ENCODE measurements at places on chromosomes 7 and 10.

DNA sequence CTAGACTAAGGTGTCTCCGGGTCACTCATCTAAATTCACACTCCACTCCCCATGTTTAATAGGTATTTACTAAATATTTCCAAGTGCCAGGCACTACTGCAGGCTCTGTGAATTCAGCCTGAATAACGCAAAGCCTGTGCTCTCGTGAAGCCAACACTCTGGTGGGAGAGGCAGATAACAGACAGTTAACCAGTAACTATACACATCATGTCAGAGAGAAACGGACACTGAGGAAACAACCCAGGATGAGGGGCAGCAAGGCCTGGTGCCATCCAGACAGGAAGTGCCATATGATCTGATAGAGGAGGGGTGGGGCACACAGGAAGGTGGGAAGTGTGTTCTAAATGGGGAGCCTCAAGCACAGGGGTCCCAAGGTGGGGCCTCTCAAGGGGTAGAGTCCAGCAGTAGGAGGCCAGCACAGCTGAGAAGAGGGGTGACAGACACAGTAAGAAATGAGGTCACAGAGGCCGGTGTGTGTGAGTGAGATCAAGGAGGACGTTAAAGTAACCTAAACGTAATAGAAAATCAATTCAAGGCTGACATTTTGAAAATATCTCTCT lies 85.3 kb downstream of the LARP4B start:
- no peak for DNase-seq

DNA sequence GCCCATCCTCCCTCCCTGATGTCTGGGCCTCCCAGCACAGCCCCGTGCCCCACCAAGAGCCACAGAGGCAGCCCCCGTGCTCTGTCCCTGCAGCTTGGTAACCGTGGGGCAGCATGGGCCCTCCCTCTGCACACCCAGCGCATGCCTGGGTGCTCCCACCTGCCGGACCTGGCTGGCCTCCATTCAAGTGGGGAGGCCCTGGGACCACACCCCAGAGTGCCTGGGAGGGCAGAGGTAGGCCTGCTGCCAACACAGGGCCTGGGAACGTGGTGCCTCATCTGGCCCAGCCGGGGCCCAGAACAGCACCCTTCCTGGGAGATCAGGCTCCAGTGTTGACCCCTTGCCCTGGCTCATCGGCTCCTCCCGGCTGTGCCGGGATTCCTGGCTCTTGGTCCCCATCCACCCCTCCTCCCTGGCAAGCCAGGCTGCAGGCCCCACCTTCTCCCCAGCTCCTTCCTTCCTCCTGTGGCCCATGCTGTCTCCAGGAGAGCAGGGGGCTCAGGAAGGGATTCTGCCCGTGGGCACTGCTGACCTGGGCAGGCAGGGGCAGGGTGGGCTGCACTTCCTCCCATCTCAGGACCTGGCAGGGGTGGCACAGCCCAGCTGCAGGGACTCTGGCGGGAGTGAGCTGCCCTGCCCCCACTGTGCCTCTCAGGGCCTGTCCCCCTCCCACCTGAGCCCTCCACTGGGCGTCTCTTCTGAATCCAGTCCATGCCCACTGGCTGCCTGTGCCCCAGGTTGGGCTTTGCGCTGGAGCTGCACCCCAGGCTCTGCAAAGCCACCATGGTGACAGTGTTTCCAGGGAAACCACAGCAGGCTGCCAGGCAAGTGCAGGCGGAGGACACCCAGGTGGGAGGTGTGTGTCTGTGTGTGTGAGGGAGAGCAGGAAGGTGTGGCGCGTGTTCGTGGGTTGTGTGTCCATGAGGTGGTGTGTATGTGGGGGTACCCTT lies 32.6 kb downstream of the PWWP2B start:
- no peak for DNase-seq

DNA sequence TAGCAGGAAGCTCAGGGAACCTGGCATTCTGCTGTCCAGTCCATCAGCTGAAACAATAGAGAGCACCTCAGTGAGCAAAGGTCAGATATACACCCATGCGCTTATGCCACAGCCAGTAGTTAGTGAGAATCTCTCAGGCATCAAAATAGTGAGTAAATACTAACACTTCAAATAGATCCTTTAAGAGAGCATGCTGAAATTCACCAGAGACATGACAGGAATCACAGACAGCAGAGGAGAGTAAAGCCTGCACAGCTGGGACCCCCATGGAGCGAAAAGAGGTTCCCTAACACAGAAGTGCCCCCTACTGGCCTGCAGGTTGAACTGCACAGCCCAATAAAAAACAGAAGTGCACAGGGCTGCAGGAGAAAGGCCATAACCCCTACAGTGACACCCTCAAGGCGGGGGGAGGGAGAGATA lies 57.6 kb upstream of the ANTXRL start:
- no peak for DNase-seq

- DNase-seq: peak; percentile 67
Observed at GRCh38 chr10:73940634-73941221, 29.8 kb downstream of the PLAU start.

DNA sequence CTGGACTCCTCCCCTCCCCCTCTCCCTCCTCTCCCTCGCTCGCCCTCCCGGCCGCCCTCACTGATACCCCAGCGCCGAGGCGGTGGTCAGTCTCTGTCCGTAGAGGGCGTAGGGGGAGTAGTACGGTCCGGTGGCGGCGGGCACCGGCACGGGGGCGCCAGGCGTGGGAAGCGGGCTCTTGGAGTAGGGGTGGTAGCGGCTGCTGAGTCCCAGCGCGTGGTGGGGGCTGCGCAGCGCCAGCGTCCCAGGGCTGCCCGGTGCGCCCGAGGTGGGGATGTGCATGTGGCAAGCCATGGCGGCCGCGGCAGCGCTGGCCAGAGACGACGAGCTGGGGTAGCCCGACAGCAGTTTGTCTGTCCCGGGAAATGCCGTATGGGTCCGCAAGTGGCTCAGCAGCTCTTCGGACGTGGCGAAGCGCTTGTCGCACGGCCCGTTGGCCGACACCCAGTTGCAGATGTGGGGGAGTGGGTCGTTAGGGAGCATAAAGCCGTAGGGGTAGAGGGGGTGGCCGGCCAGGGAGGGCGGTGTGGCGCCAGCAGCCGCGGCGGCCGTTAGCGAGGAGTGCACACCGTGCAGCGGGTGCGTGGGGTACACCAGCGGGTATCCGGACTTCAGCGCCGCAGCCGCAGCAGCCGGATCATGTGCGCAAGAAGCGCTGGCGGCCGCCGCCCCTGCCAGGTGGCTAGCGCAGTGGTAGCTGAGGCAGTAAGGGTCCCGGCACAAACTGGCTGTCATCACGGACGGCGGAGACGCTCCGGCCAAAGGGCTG lies 2.7 kb downstream of the ZNF503 start:
- no peak for DNase-seq

DNA sequence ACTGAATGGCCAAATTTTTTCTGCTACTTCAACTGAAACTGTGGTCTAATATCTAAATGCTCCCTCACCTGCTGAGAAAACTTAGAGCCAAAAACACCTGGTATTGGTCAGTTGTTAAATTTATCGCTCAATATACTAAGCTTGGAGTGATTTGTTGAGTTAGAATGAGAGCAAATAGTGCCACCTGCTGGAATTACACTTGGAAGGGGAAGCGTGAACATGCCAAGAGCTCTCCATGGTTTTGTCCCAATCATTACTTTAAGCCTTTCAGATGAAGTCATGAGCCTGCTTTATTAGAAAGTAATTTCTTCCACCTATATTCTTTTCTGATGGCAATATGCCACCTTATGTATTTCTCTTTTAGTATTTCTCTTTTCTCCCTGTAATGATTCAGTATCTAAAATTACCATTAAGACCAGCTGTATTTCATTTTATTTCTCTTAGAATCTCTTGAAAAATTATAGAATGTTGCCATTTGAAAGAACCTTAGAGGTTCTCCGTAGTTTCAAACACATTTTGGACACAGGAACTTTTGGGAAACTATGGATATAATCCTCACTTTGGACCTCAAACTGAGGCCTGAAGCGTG lies 447.8 kb upstream of the C7orf33 start:
- DNase-seq: no peak

DNA sequence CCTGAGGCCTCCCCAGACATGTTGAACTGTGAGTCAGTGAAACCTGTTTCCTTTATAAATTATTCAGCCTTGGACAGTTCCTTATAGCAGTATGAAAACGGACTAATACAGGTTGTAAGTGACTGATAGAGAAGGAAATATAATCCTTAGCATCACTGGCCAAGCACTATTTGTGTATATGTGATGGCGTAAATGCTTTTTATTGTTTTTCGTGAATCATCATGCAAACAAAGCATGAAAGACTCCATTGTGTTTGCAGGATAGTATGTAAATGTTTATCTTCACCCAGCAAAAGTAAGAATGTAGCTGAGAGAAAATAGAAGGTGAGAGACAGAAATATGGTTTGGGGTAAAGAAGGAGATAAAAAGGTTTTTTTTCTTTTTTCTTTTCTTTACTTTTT lies 92.5 kb upstream of the LRGUK start:
- no peak for DNase-seq

All from stimulated activated CD8-positive, alpha-beta memory T cell treated with anti-CD3 and anti-CD28 coated beads, Interleukin-4, amount 100 ng/mL, for 1 hour (primary cell).